Progenitor cell of endocrine pancreas (in vitro differentiated cells): ENCODE measurements at places on chromosomes 1 and 21. TPM values are rescaled to one million over a fixed set of nuclear protein-coding genes. Genes with fewer than 3 reads are reported as not detected.

PLA2G2D gene
- total RNA-seq, result not detected in 2 replicates

DNA sequence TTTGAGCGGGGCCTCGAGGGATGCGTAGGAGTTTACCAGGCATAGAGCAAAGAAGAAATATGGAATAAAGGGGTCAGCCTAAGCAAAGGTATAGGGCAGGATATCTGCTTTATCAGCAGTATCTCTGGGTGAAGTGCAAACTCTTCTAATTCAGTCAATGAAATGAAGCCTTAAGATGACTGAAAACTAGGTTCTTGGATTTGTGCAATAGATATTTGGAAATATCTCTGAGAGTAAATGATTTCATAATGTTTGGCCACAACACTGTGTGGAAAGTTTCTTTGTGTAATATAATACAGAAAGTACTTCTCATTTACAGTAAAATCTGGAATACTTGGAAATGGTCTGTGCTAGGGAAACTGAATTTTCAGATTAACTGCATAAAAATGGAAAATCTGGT is 26.1 kb downstream of the KCNJ15 start:
- H3K27me3 ChIP-seq, result peaks cover 16% of the 10 kb centered on the region
- no peak for DNase-seq
- no peaks in the 10 kb centered on the region for H3K4me1 ChIP-seq
- H3K27ac ChIP-seq, result no peak overlapping the region

PCSK9 gene
- 18.7 and 19.5 TPM in 2 replicates for total RNA-seq

CYP4A22 gene
- not detected in 2 replicates for total RNA-seq

- peaks cover 2% of the 10 kb centered on the region for H3K36me3 ChIP-seq
- DNase-seq, result no peak
- no peaks in the 10 kb centered on the region for H3K4me1 ChIP-seq
- peaks cover 21% of the 10 kb centered on the region for H3K27me3 ChIP-seq
- no peak overlapping the region for H3K27ac ChIP-seq
Observed at GRCh38 chr21:35724156-35724555, 336.2 kb downstream of the SETD4 start.
